K562 (cell line): ENCODE measurements at places on chromosomes 5 and 9.

- DNase-seq, result no peak
Observed at GRCh38 chr9:112354081-112354743, 20.8 kb upstream of the PTBP3 start.

GRCh38 chr5:57777174-57777581 is 294.6 kb upstream of the ACTBL2 start:
- no peak for DNase-seq

DNA sequence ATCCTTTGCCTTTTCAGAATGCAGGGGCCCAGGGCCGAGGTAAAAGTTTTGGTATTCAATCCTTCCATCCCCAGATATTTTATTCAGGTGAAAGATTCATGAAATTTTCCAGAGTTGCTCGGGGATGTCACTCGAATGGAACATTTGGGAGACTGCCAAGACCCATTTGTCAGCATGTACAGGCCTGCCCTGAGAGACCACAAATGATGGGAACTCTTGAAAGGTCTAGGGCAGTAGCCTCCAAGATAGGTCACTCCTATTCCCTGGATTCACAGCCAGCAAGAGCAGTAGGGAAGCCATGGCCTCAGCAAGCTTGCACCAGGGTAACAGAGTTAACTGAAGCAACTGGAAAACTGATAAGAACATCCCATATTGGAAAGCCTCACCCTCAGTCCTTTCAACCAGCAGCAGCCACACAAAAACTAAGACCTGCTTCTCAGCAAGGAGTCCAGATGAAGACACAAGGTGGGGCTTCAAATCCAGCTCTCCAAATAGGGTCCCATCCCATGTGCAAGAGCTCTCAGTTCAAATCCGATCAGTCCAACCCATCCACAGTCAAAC is 12.5 kb downstream of the CARD6 start:
- DNase-seq, result no peak

- DNase-seq, result peak; percentile 64
Observed at GRCh38 chr9:133737774-133738639, at the start of gene SARDH. SARDH (minus strand) TSS chr9:133738352; CDS start chr9:133734173, 4,179 bp downstream.

DNA sequence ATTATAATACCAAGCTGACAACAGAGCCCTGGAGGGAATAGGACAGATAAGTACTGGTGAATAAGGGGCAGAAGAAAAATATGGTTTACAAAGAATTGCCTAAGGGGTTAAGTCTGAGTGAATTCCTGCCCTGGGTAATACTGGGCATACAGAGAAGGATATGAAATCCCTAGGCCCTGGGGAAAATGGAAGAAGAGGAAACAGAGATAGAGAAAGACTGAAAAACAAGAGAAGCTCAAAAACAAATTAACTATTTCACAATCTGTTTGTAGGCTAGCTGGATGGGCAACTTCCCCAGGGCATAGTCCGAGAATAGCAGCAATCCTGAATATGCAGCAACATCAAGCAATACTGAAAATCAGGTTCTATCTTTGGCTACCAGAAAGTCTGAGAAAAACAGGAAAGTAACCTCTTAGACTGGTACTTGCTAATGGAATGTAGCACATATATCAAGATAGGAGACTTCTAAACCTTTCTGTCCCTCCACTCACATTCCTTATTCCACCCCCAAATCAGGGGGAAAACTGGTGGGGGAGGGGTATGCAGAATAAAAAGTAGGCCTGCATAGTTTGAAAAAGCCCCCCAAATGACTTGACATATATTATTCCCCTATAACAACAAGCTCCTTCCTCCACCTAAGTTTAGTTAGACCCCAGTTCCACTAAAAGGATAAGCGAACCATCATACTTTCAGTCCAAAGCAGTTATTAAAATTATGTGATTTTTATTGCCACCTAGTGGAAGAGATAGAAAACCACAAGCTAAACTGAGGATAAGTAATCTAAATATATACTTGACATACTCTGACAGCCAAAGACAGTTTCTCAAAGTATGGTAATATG is 20.6 kb downstream of the SLC38A9 start:
- DNase-seq, result peak; percentile 18

- no peak for DNase-seq
Observed at GRCh38 chr5:9726931-9727330, 96.8 kb upstream of the TAS2R1 start.

- DNase-seq, result no peak
Observed at GRCh38 chr9:84811072-84811750, 141.7 kb downstream of the NTRK2 start.

- peak; percentile 25 for DNase-seq
Observed at GRCh38 chr5:25568989-25569625, 924.3 kb upstream of the CDH10 start.

DNA sequence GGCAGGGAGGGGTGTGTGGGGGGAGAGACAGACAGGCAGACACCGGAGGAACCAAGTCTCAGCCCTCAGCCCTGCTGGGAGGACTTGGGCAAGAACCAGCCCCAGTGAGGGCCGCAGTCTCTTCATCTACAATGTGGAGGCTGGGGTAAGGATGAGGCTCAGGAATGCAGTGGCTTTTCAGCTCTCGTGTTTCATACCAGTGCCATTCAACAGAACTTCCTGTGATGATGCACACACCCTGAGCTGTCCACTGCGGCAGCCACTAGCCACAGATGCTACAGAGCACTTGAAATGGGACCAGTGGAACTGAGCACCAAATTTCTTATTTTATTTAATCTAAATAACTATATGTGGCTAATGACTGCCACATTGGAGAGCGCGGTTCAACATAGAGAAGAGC is 10.7 kb downstream of the CAMK2A start:
- no peak for DNase-seq

GRCh38 chr5:133408322-133408721 is 204.0 kb downstream of the FSTL4 start:
- no peak for DNase-seq

GRCh38 chr9:117729375-117729774 is 25.2 kb downstream of the TLR4 start:
- DNase-seq, result no peak

DNA sequence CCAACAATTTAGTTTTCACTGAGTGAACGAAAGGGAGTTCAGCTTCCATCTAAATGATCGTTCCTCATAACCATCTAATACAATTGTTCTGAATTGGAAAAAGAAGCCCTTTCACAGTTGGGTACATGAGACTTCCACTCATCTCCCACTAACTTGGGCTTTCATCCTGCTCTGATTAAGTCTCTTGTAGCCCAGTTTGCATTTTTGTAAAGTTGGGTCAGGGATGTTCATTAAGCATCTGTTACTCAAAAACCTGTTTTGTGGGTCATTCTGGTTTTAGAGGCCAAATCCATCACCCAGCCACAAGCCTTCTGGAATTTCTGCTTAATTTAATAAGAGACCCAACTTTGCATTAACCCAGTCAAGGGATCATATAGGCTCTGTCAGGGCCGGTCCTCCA is 385.3 kb downstream of the BNC2 start:
- DNase-seq, result no peak

- DNase-seq, result no peak
Observed at GRCh38 chr9:136541179-136541578, 4.7 kb downstream of the NOTCH1 start.

DNA sequence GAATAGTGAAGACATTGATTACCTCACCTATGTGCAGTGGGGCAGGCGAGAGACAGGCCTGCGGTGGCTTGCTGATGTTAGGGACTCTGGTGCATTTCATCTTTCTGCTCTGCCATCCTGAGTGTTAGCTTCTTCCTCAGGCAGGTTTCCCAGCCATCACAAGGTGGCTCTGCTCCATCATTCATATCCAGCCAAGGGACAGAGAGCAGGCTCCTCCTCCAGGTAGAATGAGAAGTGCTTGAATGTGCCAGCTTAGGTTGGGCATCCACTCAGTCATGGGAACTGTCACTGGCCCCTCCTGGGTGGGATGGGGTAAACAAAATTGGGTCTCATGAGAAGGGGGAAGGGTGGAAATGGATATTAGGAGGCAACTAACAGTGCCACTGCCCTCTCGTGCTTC is 24.8 kb downstream of the GPR107 start:
- DNase-seq, result no peak

DNA sequence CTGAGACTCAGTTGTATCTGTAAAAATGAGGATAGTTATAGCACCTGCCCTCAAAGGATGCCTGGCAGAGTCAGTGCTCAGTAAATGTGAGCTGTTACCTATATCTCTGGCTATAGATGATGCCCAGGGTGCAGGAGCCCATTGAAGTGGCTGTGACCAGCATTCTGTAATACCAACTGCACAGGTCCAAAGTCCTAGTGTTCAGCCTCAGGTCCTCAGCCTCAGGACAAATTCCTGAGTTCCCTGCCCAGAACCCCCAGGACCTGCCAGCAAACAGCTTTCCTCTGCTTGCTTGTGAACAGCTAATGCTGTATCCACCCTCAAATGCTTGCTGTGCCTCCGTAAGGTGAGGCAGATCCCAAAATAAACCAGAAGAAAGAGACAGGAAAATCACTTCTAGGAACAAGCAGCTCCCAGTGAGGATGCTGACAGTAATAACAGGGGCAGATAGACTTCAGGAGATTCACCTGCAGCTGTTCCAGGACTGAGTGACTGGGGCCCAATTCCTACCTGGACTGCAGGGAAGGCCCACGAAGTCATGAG is 80.8 kb downstream of the SIL1 start:
- DNase-seq, result no peak

- DNase-seq, result no peak
Observed at GRCh38 chr9:119707228-119707845, 338.1 kb upstream of the BRINP1 start.

DNA sequence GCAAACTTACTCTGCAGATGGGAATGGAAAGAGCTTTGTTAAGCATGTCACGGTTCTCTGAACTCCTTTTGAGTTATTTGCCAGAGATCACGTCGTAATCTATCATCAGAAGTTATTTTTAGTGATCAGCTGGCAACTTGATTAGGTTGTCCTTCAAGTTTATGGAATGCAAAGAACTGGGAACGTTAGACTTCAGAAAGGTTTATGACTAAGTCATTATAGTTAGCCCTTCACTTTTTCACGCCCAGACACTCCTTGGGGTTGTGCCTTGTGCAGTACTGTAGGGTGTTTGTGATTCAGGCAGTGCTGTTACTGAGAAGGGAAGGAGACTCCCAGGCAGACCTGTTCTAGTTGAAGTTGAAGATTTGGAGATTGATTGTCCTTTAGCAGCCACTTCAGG is 26.8 kb upstream of the PHF2 start:
- DNase-seq, result no peak

DNA sequence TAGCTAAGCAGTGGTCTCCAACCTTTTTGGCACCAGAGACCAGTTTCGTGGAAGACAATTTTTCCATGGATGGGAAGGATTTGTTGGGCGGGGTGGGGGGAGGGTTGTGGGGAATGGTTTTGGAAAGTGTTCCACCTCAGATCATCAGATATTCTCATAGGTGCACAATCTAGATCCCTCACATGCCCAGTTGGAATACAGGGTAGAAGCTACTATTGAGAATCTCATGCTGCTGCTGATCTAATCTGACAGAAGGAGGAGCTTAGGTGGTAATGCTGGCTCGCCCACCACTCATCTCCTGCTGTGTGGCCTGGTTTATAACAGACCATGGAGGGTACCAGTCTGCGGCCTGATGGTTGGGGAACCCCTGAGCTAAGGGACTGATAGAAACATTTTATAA is 662.7 kb upstream of the RGMB start:
- DNase-seq, result no peak

DNA sequence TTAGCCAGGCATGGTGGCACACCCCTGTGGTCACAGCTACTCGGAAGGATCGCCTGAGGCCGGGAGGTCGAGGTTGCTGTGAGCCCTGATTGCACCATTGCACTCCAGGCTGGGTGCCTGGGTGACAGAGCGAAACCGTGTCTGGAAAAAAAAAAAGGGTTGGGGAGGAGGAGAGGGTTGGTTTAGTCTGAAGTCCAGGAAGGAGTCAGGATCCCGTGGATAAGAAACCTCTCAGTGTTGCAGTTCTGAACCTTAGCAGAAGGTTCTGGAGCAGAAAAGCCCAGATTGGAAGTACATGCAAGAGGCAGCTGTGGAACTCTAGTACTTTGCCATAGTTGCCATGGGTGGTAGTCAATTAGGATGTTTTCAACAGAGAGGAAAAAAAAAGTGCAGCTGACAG is 125.2 kb upstream of the CPEB4 start:
- DNase-seq, result no peak

DNA sequence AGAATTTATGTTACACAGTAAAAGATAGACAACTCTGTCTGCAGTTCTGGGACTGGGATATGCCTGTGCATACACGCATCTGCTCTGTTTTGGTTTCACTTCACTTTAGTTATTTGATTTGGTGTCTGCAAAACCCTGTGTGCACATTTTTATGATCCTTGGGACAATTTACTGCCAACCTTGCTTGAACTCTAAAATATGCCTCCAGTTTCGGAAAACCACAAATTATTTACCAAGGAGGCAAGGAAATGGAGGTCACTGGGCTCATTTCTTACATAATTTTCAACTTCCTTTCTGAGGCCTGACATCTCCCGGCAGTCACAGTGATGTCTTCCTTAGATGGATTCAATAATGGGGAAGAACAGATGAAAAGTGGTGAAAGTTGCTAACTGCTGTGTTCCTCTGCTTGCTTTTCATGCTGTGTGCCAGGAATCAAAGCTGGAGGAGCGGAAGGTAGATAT is 61.2 kb upstream of the TAF11L2 start:
- DNase-seq, result no peak

- no peak for DNase-seq
Observed at GRCh38 chr5:177495243-177496060, 2.0 kb downstream of the PDLIM7 start.

DNA sequence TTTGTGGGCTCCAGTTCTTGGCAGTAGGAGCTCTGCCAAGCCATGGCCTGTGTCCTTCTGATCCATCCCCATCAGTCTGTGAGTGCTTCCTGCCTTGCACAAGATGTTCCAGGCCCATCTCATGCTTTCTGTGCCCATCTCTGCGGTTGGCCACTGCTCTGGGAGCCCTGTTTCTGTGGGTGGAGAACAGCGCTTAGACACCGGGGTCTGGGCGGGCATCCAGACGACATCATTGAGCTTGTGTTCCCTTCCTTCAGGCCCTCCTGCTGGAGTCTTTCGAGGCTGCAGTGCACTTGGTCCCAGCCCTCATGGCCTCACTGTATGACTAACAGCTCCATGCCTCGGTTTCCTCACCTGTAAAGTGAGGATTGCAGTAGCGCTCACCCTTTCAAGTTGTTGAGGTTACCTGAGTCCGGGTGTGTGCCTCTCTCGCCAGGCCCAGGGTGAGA is 14.9 kb upstream of the CARD19 start:
- DNase-seq, result no peak

DNA sequence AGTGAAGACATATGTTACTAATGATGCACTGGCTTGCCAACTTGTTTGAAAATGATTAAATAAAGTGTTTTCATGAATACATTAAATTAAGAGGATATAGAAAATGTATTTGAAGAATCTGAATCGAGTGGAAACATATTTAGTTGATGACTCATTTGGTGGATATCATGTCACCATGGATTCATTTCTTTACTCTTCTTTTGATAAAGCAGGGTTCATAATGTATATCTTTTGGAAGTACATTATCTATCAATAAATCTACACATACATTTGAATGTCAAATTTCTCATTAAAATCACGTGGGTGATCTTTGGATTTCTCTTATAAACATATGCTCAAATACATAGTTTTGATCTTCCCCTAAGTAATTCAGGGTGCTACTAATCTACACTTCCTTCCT is 1148.1 kb upstream of the ACO1 start:
- DNase-seq, result no peak
